Activated CD8-positive, alpha-beta memory T cell treated with anti-CD3 and anti-CD28 coated beads for 48 hours (primary cell): ENCODE measurements at places on chromosomes 3 and 15.

- DNase-seq: no peak
Measured at GRCh38 chr15:51577636-51578304, 44.8 kb downstream of the DMXL2 start.

DNA sequence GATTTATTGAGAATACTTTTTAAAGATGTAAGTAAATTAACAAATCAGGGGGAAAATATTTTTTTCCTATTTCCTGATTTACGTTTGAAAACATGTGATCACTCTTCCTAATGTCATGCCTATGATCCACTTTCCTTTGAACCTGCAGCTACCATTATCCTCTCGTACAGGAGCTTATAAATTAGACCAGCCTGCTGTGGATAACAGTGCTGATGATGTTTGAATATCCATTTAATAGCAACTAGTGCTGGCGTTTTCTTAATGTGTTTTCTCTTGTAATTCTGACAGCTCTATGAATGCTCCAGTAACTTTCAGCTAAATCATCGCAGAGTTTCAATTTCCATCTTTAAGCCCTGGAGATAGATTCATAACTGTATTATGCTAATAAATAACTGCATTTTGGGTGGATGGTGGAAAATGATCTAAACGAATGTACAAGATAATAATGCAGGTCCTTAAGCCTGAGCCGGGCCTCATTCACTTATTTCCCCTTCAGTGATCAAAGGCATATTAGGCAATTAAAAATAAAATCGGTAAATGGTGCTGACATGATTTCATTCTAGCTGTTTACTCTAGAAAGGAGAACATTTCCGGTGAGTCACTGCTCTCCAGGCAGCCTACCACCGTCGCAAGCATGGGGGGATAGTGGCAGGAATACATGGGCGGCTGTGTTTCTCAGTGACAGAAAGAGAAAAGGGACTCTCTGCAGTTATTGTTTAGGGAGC is 58.5 kb upstream of the SLC24A5 start:
- no peak for DNase-seq

DNA sequence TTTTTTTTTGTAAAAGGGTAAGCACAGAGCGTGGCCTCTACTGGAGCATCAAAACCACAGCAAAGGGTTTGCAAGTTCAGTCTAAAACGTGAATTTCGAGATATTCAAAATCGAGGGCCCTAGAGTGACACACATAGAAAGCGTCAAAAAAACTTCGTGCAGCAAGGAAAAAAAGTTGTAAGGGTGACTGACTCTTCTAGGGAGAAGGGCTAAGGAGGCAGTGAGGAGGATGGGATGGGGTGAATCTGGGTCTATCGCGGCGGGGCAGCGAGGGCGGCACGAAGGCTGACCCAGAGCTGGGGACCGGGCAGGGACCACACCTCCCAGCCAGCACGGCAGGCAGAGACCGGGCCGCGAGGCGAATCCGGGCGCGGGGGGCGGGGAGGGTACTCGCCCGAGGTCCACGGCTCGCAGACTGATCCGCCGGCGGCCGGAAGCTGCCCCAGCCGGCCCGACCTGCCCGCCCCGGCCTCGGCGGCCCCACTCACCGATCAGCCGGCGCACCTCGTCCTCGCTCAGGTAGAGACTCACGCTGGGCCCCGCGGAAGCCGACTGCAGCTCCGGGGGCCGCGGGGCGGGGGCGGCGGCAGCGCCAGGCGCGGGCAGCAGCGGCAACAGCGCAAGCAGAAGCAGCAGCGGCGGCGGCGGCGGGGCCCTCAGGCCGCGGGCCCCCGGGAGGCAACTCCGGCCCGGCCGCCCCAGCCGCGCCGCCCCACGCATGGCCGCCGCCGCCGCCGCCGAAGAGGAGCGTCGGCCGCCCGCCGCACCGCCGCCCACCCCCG is 533 bp downstream of the RYK start:
- peak; percentile 29 for DNase-seq

DNA sequence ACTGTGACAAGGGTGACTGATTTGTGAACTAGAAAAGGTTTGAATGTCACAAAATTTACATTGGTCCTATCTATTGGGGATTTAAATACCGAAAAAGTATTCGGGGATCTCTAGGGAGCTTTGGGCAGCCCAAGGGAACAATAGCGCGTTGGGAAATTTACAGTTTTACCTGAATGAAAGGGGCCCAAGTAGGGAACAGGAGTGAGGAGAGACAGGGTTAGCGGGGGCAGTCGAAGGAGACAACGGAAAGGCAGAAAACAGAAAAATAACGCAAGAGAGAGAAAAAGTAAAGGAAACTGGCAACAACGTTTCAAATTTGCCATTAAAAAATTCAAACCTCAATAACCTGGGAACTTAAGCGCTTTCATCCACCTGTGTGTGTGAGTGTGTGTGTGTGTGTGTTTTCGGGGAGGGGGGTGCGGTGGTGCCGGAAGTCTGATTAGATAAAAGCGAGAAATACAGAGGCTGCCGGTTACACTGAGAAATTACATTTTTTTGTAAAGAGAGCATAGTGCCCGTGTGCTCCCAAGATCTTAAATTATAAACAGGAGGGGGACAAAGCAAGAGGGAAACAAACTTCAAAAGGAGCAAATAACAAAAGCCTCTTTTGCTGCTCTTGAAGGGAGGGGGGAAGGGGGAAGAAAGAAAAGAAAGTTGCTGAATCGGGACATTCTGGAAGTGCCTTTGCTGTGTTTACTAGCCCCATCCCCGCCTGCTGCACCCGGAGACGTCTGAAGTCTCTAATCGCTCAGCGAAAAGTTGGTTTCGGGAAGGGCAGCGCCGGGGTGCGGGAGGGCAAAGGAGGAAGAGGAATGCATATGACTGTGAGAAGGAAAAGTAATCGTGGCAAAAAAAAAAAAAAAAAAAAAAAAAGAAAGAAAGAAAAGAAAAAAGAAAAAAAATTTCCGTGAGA is 721 bp upstream of the ZIC1 start:
- no peak for DNase-seq

DNA sequence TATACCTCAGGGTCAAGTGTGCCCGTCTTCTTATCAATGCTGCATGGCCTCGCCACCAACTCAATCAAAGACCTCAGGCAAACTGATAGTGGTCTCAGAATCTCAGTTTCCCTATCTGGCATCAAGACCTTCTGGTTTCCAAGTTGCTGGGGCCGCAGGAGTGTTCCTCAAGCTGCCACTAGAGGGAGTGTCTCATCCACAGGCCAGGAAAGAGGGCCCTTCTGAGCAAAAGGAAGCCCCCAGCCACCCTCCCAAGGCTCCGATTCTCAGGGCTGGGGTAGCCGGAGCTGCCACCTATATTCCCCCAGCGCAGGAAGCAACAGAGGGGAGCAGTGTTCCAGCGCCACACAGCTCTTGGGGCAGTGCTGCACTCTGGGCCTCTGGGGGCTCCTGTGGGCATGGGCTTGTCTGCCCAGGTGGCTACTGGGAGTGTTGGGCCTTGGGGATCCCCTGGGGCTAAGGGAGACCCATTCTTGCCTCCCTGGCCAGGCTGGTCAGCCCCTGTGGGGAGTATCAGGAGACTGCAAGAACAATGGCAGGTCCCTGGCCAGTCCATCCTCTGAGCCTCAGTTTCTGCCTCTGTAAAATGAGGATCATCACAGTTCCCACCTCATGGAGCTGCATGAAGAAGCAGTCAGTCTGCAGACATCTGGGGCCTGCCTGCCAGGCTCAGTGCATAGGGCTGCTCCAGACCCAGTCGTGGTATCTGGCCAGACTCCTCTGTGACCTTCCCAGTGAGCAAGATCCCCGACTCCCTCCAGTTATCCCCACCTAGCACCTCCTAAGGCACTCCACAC is 23.4 kb upstream of the SEC13 start:
- DNase-seq: no peak

GRCh38 chr15:39094116-39094515 is 486.8 kb upstream of the THBS1 start:
- DNase-seq: no peak

- no peak for DNase-seq
Measured at GRCh38 chr3:56001537-56001936, 466.7 kb downstream of the ERC2 start.

DNA sequence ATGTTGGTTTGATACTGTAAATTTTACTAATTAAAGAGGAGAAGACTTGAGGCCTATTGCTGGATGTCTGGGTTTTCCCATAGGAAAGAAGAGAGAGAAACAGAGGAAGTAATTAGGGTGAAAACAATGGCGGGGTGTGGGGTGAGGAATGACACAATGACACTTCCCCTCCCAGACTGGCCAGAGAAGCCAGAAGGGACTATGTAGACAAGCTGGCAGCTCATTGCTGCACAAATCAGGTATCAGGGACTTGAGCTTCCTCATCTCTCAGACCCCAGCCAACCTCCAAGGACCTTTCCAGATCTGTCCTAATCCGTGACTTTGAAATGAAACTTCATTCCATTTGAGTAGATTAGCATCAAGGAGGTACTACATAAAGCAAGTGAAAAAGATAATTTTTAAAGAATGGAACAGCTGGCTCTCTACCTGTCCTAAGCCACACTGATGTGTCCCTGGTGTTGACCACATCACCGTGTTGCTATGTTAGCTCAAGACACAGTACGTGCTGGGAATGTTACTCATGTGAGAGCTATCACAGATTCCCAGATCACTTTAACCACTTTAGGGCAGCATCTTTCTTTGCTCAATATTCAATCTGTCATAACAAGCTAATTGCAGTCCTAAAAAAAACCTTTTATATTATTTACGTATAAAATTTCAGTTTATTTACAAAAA is 22.2 kb downstream of the TMEM212 start:
- no peak for DNase-seq

DNA sequence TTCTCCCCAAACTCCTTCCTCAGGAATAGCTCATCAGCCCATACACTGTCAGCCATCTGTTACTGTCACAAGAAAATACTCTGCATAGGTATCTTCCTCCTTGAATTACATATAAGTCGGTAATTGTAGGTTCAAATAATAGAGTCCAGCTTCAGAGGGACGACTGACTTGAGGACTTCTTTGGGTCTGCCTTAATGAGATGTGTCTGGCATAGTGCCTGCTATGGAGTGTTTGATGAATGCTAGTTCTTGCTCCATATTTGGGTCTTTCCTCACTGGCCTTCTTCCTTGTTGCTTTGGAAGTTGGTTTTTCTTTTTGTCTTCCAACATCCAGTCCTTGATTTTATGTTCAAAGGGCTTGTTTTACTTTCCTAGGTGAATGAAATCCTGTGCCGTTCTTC is 66.4 kb upstream of the ACKR4 start:
- no peak for DNase-seq
